Lung (tissue), 17 donors: ENCODE measurements at places on chromosomes 2 and 18.

DNA sequence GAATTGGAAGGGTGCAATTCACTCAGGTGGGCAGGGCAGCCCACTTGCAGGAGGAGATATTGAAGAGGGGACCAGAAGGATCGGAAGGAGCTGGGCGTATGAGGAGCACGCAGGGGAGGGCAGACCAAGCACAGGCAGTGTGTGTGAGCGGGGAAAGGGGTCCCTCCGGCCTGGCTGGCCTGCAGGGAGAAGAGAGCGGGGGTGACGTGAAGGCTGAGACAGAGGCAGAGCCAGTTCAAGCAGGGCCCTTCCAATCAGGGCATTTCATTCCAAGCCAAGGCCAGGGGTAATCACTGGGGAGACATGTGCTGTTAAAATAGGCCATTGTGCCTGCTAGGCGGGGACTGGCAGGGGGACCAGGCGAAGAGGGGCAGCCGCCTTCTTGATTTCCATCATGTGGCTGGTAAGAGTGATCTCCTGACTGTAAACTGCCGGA lies 62.2 kb downstream of the ACKR3 start:
- DNase-seq: no peak

- DNase-seq: no peak
Measured at GRCh38 chr18:44954257-44954656, 273.6 kb downstream of the SETBP1 start.

GRCh38 chr2:168678153-168678853 lies 124.1 kb upstream of the NOSTRIN start:
- no peak for DNase-seq

- DNase-seq: no peak
Measured at GRCh38 chr2:118150294-118150693, 62.0 kb downstream of the INSIG2 start.

GRCh38 chr2:201256082-201256481 lies 4.3 kb upstream of the CASP8 start:
- DNase-seq: no peak

DNA sequence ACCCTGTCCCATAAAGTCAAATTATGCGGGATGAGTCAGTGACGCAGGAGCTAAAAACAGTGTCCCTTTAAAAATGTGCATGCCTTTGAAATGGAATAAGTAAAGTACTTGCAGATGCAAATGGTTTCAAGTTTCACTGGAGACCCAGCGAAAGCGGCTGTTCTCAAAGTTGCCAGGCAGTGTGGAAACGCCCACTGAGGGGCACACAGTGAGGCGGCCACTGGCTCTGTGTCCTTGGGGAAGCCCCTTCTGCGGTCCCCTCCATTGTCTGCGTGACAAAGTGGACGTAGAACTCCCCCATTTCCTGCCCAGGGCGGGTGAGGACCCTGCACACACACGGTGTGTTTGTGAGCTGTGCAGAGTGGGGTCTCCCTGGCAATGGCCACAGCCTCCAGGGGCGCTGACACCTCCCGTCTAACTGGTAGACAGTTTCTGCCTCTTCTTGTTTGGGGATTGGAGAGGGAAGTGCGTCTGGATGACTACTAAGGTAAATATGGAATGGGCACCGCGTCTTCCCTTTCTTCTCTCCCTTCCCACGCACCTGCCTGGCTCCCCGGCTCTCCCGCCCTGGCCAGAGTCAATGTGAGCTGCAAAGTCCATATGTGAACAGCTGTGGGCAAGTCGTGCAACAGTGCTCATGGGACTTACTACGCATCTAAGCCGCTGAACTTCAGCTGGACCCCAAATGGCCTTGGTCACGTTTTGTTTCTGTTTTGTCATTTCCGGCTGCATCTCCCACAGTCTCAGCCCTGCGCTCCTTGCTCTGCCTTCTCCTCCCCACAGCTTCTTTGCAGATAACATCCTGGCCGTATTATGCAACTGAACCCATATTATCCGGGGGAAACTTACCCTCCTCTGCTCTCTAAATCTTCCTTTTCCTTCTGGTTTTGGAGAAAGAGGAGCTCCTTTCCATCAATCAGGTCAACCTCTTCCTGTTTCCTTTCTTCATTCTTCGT lies 33.7 kb upstream of the ZNF516 start:
- peak; percentile 85 for DNase-seq

- DNase-seq: no peak
Measured at GRCh38 chr18:61189376-61189775, 143.9 kb upstream of the CDH20 start.
